AG09309 (cell line): ENCODE measurements at places on chromosomes 3 and 15.

GRCh38 chr15:29685156-29686078, 136.9 kb downstream of the TJP1 start:
- no peak for DNase-seq

- no peak for DNase-seq
These were observed 252.1 kb upstream of the GRM7 start for GRCh38 chr3:6608843-6609242.

DNA sequence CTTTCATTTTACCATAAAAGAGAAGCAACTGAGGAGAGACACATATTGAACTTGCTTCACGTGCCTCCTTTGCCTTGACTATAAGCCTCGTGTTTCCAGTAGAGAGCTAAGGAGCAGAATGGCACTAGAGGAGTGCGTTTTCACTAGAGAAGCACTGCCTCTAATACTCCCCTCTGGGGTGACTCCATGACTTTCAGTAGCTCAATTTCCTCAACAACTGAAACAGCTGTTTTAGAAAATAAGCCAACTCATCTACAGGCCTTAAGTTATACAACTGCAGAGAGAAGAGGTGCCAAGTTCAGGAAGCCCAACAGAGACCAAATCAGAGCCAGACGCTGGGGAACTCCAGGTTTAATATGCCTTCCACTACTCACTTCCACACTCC, 1.9 kb downstream of the UBP1 start:
- DNase-seq: no peak

GRCh38 chr15:82846621-82847020, 37.2 kb downstream of the WHAMM start:
- DNase-seq: no peak

GRCh38 chr15:48630245-48630644, 15.3 kb downstream of the FBN1 start:
- DNase-seq: no peak

- DNase-seq: no peak
These were observed 185.1 kb downstream of the GOLGA6L6 start for GRCh38 chr15:20356444-20356910.

GRCh38 chr3:94317017-94317416, 254.2 kb downstream of the NSUN3 start:
- DNase-seq: no peak

GRCh38 chr3:182436547-182436946, 356.8 kb upstream of the ATP11B start:
- DNase-seq: no peak

- DNase-seq: no peak
These were observed 3.6 kb upstream of the SOX14 start for GRCh38 chr3:137760341-137761098.

- DNase-seq: no peak
These were observed 434.2 kb upstream of the SUCLG2 start for GRCh38 chr3:68088636-68089035.

- DNase-seq: peak; percentile 73
These were observed 147.3 kb upstream of the UBE2E2 start for GRCh38 chr3:23055733-23056376.

- no peak for DNase-seq
These were observed 246.9 kb downstream of the PYDC2 start for GRCh38 chr3:191707817-191708216.

GRCh38 chr3:64332459-64333350, 107.4 kb upstream of the PRICKLE2 start:
- no peak for DNase-seq

DNA sequence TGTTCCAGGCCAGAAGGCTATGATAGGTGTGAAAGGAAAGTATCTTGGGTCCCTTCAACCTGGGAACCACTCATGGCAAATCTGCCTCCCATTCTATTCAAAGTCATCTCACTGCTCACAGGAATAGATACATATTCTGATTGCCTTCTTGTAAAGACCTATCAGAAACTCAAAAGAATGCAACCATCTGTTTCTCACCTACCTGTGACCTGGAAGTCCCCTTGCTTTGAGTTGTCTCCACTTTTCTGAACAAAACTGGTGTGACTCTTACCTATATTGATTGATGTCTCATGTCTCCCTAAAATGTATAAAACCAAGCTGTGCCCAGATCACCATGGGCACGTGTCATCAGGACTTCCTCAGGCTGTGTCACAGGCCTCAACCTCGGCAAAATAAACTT, 1149.3 kb downstream of the NSUN3 start:
- no peak for DNase-seq

DNA sequence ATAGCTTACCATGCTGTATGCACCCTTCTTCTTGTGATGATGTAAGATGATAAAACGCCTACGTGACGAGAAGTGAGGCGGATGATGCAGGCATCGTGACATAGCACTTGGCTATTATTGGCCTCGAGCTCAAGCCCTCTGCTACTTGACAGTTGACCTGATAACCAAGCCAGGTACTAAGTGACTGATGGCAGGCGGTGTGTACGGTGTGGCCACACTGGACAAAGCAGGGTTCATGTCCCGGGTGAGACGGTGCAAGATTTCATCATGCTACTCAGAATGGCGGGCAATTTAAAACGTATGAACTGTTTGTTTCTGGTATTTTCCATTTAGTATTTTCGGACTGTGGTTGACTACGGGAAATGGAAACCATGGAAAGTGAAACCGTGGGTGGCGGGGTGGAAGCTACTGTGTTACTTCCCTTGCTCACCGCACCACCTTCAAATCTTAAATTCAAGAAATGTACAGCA, 57.7 kb downstream of the SLC12A8 start:
- no peak for DNase-seq

DNA sequence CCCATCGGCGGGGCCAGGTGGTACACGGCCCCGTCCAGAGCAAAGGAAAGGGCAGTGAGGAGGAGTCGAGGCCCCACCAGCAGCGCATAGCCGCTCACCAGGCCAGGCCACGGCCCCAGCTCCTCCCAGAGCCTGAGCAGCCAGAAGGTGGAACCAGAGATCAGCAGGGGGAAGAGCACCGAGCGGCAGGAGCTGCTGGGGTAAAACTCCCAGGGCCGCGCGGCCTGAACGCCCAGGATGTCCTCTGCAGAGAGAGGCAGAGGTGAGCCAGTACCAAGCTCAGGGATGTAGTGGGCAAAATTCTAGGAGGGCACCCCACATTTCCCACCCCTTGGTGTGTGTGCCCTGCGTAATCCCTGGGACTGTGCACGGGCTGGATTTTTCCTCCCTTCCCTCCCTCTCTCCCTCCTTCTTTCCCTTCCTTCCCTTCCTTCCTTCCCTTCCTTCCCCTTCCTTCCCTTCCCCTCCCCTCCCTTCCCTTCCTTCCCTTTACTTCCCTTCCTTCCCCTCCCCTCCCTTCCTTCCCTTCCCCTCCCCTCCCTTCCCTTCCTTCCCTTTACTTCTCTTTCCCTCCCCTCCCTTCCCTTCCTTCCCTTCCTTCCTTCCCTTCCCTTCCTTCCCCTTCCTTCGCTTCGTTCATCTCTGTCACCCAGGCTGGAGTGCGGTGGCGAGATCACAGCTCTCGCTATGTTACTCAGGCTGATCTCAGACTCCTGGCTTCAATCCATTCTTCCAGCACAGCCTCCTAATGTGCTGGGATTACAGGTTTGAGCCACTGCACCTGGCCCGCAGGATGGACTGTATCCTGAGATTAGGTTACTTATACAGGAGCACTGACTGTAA, 6.3 kb upstream of the NCBP2 start:
- DNase-seq: no peak

DNA sequence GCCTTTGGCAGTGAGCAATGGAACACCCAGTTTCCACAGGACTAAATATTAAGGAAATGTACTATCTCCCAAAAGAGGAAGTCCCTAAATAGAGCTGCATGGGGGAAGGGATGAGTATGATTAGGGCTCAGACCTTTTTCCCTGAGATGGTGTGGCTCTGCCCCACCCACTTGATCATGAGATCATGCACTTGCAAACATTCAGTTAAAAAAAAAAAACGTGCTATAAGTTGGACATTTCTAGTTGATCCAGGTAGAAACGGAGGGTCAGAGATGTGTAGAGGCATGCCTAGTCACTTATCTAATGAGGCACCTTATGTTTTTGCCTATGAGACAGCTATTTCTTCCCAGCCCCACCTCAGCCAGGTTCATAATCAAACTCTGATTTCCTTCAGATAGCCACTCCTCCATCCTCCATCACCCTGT, 24.5 kb upstream of the SSR3 start:
- no peak for DNase-seq

DNA sequence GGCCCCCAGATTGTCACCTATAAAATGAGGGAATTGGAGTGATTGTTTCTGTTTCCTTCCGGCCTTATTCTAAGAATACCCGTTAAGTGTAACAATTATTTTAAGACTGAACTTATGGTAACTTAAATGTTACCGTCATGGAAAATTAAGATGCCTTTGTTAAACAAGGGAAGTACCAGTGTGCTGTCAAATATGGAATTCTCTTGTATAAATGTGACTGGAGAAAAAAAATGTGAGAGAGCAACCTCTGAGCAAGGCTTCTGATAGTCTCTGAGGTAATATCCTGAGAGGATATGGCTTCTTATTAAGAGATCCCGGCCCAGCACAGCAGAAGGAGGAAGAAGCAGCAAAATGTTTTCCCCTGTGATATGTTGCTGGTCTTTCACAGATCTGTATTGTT, 480.7 kb upstream of the ADAMTS9 start:
- no peak for DNase-seq

GRCh38 chr15:35912196-35912595, 366.2 kb upstream of the DPH6 start:
- no peak for DNase-seq

GRCh38 chr3:172461530-172462138, 13.4 kb upstream of the GHSR start:
- no peak for DNase-seq

DNA sequence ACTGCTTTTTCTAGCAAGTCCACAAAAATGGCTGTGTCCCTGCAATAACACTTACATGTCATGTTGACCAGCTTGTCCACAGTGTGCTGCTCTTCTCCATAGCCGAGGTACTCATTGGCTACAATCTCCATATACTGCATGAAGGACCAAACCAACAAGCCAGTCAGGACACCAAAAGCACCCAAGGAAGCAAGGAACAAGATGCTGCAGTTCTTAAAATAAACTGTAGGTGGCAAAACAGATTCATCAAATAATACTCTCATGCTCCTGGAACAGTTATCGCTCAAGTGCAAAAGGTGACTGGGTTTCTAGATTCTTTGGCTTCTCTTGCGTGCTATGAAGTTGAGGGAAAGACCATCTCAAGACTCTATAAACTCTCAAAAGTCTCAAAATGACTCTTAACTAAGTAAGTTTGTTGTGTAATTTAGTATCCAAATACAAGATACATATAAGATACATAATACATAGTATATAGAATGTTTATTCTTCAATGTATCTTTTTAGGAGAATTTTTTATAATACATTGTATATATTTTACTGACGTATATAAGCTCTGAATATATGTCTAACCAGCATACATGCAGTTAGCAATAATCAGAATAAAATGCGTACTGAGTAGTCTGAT, 57.0 kb downstream of the NEK10 start:
- DNase-seq: peak; percentile 41

DNA sequence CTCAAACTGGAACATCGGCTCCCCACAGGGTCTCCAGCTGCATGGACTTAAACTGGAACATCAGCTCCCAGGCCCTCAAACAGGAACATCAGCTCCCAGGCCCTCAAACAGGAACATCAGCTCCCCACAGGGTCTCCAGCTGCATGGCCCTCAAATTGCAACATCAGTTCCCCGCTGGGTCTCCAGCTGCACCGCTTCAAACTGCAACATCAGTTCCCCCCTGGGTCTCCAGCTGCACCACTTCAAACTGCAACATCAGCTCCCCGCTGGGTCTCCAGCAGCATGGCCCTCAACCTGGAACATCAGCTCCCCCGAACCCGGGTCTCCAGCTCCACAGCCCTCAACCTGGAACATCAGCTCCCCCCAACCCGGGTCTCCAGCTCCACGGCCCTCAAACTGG, 82.0 kb downstream of the TFRC start:
- DNase-seq: no peak

- no peak for DNase-seq
These were observed 10.5 kb upstream of the CRBN start for GRCh38 chr3:3189961-3190360.

- no peak for DNase-seq
These were observed 1.8 kb downstream of the UBE2E1 start for GRCh38 chr3:23807424-23808015.

DNA sequence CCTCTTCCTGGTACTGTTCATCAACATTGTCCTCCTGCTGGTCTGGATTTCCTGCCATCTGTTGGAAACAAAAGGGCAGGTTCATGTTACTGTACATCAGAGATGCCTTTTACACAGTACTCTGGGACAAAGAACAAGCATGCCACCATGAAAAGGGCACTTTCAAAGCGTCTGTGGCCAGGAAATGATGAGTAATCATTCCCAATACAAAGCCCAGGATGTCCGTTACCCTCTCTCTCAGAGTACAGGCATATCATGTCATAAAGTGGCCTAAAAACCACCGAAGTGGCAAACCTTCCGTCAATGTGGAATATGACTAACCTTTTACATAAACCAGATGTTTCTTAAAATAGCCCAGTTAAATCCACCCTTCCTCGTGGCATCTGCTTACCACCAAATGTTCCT, 71.2 kb downstream of the GOLIM4 start:
- peak; percentile 94 for DNase-seq

DNA sequence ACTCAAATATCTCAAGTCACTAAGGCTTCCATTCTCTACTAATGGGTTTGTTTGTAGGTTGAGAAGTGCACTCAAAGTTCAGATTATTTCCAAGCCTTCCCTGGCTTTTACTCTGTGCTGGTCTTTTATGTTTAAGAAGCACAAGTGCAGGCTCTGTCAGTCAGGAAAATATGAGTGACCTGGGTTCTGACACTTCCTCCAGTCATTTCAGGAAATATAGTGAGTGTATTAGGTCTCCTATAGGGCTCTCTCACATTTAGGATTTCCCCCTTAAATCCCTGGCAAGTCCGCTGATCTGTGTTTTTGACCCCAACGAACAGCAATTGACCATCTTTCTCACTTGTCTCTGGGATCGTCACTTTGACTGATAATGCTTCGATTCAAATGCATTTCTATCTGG, 210.2 kb downstream of the ARPP21 start:
- no peak for DNase-seq

GRCh38 chr3:162019817-162020216, 523.2 kb downstream of the OTOL1 start:
- DNase-seq: no peak

GRCh38 chr3:160667452-160667851, 9.5 kb upstream of the ARL14 start:
- peak; percentile 44 for DNase-seq

DNA sequence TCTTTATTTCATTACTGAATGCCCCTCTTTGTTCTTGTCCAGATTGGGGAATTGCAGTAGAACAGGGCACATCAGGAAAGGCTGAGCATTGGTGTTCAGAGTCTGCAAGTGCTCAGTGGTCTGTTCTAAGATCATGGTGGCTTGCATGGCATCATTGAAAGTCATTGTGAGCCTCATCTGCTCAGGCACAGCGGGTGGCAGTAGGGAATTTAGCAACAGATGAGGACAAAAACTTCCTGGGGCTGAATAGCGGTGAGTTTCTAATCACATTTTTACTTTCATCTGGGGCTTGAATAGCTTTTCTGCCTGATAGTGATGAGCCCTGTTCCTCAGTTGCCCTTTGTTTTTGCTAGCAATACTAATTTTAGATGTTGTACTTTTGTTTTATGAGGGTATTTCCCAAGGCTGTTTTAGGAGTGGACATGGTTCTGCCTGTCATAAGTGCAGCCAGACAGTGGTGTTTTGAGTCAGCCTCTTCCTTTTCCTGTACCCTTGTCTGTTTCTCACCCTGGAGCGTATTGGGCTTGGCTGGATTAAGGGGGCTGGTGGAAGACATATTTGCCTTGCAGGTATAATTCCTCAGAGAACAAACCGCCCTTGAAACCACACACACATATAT, 127.2 kb upstream of the IL12A start:
- no peak for DNase-seq

- no peak for DNase-seq
These were observed 6.7 kb downstream of the BCL2L10 start for GRCh38 chr15:52105846-52106245.

GRCh38 chr15:74381481-74381880, 14.0 kb upstream of the CYP11A1 start:
- no peak for DNase-seq
